CD4-positive, CD25-positive, alpha-beta regulatory T cell (primary cell): ENCODE measurements at places on chromosomes 7 and 10. TPM values are rescaled to one million over a fixed set of nuclear protein-coding genes. Genes with fewer than 3 reads are reported as not detected.

The SND1 gene
- 86.9 TPM for polyA plus RNA-seq

DNA sequence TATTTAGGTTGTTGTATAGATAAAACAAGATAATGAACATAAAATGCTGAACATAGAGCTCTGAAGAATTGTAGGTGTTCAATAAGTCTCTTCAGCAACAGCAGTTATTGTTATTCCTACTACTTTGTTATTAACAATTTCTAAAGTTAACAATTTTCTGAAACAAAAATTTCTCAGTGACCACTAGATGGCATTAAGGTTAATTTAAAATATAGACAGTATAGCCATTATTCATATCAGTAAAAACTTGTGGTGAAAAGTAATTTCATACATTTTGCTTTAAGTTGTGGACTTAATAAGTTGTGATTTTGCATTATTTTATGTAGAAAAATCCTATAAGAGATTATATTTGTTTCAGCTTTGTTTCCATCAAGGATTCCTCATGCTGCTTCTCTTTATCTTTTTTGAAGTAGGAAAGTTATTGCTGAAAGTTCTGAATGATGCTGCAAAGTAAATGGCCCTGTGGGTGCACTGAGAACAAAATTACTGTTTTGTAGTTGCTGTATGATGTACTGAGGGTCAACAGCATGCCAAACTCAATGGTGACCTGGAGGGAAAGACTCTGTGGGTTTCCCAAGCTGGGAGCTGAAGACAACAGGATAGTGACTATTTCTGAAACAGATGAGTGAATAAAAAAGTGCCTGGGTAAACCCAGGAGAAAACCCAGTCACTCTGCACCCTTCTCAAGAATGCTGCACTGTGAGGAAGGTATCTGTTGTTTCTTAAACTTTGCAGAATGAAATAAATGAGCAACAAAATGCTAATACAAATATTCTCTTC lies 253.6 kb downstream of the KIF20B start:
- H3K36me3 ChIP-seq, result no peaks in the 10 kb centered on the region
- no peak overlapping the region for H3K27ac ChIP-seq
- no peak for DNase-seq

DNA sequence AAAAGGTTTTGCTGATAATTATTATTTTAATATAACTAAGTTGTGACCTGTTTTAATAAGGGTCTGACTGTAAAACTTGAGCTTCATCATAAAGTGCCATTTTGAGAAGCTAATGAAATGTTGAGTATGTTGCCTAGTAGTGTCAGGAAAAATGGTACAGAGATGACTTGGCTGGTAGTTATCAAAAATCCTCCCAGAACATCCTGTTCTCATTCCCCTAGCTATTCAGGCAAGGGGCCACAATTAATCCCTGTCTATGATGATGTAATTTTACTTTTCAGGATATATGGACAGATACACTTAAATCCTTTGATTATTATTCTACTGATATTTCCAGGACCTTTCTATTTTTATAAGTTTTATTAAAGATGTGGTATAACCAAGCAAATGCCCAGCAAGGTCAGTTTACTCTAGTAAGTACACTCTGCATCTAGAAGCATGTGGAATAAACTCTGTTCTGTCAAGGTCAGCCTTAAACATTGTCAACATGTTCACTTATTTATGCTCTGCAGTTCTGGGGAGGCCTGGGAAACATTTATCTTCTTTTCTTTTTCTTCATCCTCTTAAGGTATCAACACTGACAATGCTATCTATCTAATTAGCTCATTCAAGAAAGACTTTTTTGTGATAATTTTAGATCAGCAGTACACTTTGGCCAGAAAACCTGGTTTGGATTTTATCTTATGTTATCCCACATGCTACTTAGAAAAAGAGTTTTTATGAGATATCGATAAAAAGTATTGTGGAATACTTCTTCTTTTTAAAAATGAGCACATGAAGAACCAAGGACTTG lies 32.1 kb downstream of the BTRC start:
- no peaks in the 10 kb centered on the region for H3K36me3 ChIP-seq
- H3K27ac ChIP-seq, result no peak overlapping the region
- no peak overlapping the region for H3K4me3 ChIP-seq
- DNase-seq, result no peak
- H3K4me1 ChIP-seq, result no peaks in the 10 kb centered on the region

DNA sequence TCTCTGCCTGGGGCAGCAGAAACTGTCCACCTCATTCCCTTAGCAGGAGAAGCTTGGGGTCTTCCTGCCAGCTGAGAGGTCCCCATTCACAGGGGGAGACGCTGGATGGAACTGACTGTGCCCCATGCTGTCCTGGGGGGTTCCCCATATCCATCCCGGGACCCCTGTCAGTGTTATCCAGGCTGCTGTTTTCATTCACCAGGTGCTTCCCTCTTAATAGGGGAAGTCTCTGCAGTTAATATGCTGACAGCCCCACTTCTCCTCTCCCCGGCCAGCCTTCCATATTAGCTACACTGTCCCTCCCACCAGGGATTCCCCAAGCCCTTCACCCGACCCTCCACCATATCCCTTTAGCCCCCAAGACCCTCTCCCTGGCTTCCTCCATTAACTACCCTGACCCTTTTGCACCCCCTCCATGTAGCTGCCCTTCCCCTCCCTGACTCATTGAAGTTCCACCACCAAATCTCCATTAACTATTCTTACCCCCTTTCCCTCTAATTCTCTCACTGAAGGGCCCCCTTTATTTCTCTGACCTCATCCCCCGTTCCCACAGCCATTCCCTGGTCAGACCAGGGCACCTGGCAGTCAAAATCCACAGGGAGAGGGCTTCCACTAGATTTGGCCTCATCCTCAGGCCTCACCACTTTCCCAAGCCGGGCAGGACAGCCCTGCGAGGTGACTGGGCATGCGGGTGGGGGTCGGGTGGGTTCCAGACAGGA lies 92.0 kb upstream of the PAX2 start:
- H3K4me1 ChIP-seq, result peaks cover 30% of the 10 kb centered on the region
- H3K36me3 ChIP-seq, result no peaks in the 10 kb centered on the region
- H3K4me3 ChIP-seq, result no peak overlapping the region

DNA sequence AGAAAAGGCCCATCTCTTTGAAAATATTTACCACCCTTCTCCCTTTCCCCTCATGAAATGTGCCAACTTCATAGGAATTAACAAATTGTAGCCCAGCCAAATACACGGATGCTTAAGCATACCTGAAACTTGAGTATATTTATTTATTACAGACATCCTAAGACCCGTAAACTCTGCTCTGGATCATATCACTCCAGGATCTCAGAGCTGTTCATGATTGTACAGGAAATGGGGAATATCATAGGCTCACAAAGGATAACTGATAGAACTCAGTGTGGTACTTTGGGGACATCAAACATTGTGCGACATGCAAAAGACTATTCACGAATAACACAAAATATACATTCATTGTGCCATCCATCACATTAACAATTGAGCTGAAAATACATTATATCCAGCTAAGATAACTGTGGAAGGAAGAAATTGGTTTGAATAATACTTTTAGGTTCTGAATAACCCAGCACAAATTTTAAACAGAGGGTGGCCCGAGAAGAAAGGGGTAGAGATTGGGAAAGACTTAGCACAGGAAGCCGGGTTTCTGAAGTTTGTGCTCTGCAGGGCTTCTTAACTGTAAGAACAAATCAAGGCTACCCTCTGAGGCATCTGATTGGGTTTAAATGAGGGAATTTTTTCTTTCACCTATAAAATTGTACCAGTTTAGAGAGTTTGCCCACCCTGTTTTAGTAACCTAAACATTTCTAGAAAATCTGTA lies 2.5 kb downstream of the HOXA1 start:
- H3K36me3 ChIP-seq, result no peaks in the 10 kb centered on the region
- DNase-seq, result no peak
- H3K4me3 ChIP-seq, result no peak overlapping the region
- H3K27me3 ChIP-seq, result peaks cover 40% of the 10 kb centered on the region

GRCh38 chr10:35735412-35735811 lies 93.3 kb upstream of the FZD8 start:
- H3K27ac ChIP-seq, result no peak overlapping the region
- H3K36me3 ChIP-seq, result no peaks in the 10 kb centered on the region
- DNase-seq, result no peak
- H3K4me3 ChIP-seq, result no peak overlapping the region

GRCh38 chr7:116713918-116714317 lies 41.9 kb downstream of the MET start:
- no peak for DNase-seq
- no peak overlapping the region for H3K27ac ChIP-seq
- peaks cover 3% of the 10 kb centered on the region for H3K27me3 ChIP-seq
- H3K4me3 ChIP-seq, result no peak overlapping the region
- no peaks in the 10 kb centered on the region for H3K36me3 ChIP-seq

The GPR85 gene
- polyA plus RNA-seq, result not detected

DNA sequence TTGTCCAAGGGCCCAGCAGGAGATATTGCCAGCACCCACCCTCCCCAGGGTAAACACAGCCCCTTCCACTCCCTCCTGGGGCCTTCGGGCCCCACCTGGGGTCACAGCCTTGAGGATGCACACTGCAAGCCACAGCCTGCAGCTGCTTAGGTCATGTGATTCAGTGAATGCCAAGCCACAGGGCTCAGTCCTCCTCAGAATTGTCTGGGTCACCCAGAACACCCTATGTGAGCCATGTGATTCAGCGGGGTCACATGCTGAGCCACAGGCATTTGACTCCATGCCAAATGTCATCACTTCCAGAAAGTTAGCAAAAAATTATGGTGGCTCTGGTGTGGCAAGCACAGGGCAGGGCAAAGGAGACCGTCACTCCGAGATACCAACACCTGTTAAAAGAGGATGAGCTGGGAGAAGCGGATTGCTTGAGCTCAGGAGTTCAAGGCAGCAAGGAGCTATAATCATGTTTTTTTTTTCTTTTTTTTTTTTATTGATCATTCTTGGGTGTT lies 17.2 kb upstream of the PSAP start:
- no peaks in the 10 kb centered on the region for H3K4me1 ChIP-seq
- H3K36me3 ChIP-seq, result no peaks in the 10 kb centered on the region
- H3K4me3 ChIP-seq, result no peak overlapping the region

The ZNF117 gene
- polyA plus RNA-seq, result 0.46 TPM

DNA sequence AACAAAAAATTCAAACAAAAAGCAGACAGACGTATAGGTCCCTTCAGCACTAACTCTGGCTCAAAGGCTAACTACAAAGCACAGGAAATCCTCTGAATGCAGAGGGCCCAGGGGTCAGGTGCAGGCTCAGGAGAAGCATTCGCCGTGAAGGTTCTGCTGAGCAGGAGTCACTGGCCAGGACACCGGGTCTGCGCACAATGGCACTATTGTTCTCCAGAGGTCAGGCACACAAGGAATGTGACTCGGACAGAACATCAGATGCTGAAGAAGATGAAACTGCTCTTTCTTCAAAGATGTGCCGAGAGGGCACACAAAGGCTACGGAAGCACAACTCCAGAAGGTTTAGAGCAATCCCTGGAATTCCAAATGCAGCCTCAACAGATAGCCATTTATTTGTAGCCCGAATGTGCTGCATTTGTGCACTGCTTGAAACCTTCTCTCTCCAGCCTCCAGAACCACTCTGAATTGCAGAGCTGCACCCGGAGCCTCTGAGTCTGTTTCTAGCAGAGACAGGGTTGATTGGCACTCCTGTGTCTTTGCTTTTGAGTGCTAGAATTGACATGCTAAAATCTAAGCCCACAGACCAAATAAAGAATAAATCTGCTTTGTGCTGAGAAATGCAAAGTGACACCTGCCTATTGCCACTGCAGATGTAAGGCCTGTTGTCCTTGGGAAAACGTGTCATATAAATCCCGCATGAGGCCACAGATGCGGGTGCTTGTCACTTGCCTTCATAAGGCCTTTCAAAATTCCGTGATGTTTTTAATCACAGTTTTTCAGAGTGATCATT lies 85.4 kb upstream of the AFAP1L2 start:
- no peak for DNase-seq
- H3K4me3 ChIP-seq, result no peak overlapping the region
- no peak overlapping the region for H3K27ac ChIP-seq
- peaks cover 18% of the 10 kb centered on the region for H3K4me1 ChIP-seq
- H3K27me3 ChIP-seq, result no peaks in the 10 kb centered on the region

DNA sequence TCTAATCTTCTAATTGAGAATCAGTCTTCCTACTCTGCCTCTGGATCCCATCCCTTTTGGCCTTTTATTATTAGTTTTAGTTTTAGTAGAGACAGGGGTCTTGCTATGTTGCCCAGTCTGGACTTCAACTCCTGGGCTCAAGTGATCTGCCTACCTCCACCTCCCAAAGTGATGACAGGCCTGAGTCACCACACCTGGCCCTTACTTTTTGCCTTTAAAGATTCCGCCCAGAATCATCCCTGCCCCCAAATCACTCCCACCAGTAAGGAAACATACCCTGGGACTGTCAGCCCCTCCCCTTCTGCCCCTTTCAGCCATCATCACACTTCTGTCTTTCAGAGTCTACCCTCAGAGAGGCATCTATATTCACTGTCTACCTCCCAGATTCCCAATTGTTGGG lies 18.7 kb downstream of the KPNA7 start:
- DNase-seq, result no peak
- no peak overlapping the region for H3K4me3 ChIP-seq
- no peaks in the 10 kb centered on the region for H3K36me3 ChIP-seq
- no peak overlapping the region for H3K27ac ChIP-seq
- H3K27me3 ChIP-seq, result no peaks in the 10 kb centered on the region
- no peaks in the 10 kb centered on the region for H3K4me1 ChIP-seq

GRCh38 chr10:659688-660141 lies 29.8 kb downstream of the DIP2C start:
- no peak for DNase-seq
- H3K36me3 ChIP-seq, result no peaks in the 10 kb centered on the region
- H3K27me3 ChIP-seq, result no peaks in the 10 kb centered on the region
- H3K27ac ChIP-seq, result no peak overlapping the region
- no peaks in the 10 kb centered on the region for H3K4me1 ChIP-seq

DNA sequence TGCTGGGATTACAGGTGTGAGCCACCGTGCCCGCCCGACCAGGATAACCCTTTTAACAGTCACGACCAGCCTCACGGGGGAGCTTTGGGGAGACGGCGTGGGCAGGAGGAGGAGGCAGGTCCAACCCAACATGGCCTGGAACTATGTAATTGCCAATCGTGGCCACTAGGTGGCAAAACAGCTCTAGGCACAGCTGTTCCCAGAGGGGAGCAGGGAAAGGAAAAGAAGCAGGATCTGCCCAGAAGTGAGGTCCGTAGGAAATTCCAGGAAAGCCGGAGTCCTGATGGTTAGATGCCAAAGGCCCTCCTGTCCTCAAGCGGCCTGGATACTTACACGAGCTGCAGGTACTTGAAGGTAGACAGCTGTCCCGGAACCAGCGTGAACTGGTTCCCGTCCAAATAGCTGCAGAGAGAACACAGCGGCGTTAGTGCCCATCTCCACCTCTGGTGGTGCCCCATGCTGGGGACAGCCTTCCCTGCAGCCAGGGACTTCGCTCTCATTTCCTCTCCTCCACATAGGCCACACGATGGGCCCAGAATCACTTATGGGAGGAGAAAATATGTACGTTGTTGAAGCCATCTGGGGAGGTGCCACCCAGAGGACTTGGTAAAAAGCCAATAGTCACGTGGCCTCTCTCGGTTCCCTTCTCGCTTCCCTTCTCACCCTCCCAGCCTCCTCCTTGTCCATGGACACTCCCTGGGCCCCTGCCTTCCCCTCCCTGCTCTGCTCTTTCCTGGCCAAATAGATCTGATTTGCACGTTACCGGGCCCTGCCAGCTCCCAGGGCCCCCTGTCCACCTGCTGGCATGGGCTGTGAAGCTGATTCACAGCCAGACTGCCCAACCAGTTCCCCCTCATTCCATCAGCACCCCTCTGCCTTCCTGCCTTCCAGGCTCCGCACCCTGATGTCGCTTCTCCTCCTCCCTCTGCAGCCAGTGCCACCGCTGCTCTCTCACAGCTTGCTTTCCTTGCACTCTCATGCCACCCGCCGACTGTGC lies 148.1 kb downstream of the SLIT1 start:
- DNase-seq, result peak; percentile 69
- no peaks in the 10 kb centered on the region for H3K27me3 ChIP-seq
- H3K4me3 ChIP-seq, result peak overlapping the region; percentile 59
- no peaks in the 10 kb centered on the region for H3K36me3 ChIP-seq
